ENCODE measurements at places on chromosomes 7 and 10. TPM values are rescaled to one million over a fixed set of nuclear protein-coding genes. Genes with fewer than 3 reads are reported as not detected.

DNA sequence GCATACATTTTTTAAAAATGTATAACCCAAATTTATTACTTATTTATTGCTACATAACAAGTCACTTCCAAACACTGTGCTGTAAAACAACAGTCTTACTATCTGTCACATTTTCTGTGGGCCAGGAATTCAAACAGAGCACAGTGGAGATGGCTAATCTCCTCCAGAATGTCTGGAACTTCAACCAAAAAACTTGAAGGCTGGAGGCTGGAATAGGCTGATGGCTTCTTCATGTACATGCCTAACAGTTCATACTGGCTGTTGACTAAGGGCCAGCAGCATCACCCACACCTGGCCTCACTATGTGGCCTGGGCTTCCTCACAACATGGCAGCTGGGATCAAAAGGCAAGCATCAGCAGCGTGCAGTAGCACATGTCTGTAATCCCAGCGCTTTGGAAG lies 92.4 kb upstream of the KMT2E start:
- DNase-seq: no peak

DNA sequence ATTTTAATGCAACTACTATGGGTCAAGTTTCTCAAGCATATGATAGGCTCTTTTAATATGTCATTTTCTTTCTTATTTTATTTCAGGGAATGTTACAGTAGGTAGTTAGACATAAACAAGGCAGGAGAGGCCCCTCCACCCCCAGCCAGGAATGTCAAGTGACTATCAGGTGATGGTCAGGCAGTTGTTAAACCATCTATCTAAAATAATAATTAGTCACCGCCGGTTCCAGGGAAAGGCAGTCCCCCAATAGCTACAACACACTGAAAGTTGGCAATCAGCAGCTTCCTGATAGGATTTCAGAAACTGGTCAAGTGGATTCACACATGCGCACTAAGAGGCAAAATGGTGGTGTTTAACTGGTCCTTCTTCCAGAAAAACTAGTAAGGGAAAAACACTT lies 9.3 kb downstream of the OLAH start:
- no peak for DNase-seq

- no peak for DNase-seq
These were observed 73.8 kb upstream of the EFCAB10 start for GRCh38 chr7:105655067-105655466.

GRCh38 chr10:129851941-129852640 lies 112.0 kb downstream of the EBF3 start:
- DNase-seq: no peak

SPDYE8 gene
- polyA plus RNA-seq: 0.32 TPM

DNA sequence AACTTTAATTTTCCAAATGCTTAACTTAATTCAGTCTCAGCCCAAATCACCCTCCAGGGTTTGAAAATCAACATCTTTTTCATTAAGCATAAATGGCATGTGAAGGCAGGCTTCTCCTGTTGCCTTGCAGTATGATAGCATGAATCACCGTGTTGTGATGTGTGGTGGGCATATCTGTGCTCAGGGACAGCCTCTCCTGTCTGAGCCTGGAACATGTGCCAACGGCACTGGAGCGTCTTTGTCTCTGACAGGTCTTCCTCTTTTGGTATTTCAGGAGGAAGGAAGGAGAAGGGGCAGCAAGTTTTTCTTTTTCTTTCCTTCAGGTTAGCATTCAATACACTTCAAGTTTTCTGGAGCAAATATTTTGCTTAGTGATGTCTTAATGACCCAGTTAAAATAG lies 57.6 kb downstream of the LRGUK start:
- no peak for DNase-seq
